ENCODE measurements at places on chromosomes 12 and 14.

GRCh38 chr14:93103392-93104080, 12.2 kb downstream of the ITPK1 start:
- no peaks in the 10 kb centered on the region for H3K36me3 ChIP-seq
- no peaks in the 10 kb centered on the region for H3K27me3 ChIP-seq
- no peaks in the 10 kb centered on the region for H3K4me1 ChIP-seq
- H3K27ac ChIP-seq = no peak overlapping the region
- no peak overlapping the region for H3K4me3 ChIP-seq
- DNase-seq = no peak

- no peak for DNase-seq
- no peaks in the 10 kb centered on the region for H3K27me3 ChIP-seq
- peaks cover 24% of the 10 kb centered on the region for H3K4me1 ChIP-seq
- H3K27ac ChIP-seq = no peak overlapping the region
- no peaks in the 10 kb centered on the region for H3K36me3 ChIP-seq
Measured at GRCh38 chr14:32226056-32226455, 23.0 kb upstream of the RNU6-8 start.

GRCh38 chr12:43022838-43023237, 433.3 kb upstream of the PRICKLE1 start:
- H3K27ac ChIP-seq = no peak overlapping the region
- no peaks in the 10 kb centered on the region for H3K27me3 ChIP-seq
- no peak overlapping the region for H3K4me3 ChIP-seq
- no peak for DNase-seq
- H3K36me3 ChIP-seq = no peaks in the 10 kb centered on the region

- no peaks in the 10 kb centered on the region for H3K36me3 ChIP-seq
- no peak for DNase-seq
- H3K4me3 ChIP-seq = no peak overlapping the region
- H3K27me3 ChIP-seq = no peaks in the 10 kb centered on the region
Measured at GRCh38 chr14:74506411-74506851, 12.9 kb downstream of the ISCA2 start.

- H3K27ac ChIP-seq = no peak overlapping the region
- DNase-seq = no peak
- H3K27me3 ChIP-seq = no peaks in the 10 kb centered on the region
- peaks cover 63% of the 10 kb centered on the region for H3K36me3 ChIP-seq
- H3K4me3 ChIP-seq = no peak overlapping the region
Measured at GRCh38 chr12:71452006-71452405, 12.4 kb downstream of the LGR5 start.

DNA sequence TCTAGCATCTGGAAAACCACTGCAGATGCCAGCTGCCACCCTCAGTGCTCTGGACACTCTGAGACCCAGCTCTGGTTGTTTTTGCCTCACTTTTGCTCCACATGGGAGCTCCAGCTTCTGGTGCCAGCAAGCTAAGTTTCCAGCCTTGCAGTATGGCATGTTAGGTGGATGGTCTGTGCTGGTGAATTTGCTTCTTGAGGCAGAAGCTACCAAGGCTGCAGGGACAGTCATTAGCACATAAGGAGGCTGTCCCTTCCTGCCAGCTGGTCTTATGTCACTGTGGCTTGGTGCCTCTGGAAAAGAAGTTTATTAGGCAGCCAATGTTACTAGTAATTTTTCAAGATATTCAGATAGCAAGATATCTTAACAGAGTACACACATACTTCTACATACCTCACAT, 64.2 kb upstream of the CSRP2 start:
- no peaks in the 10 kb centered on the region for H3K4me1 ChIP-seq
- no peak for DNase-seq
- no peaks in the 10 kb centered on the region for H3K27me3 ChIP-seq
- no peaks in the 10 kb centered on the region for H3K36me3 ChIP-seq

DNA sequence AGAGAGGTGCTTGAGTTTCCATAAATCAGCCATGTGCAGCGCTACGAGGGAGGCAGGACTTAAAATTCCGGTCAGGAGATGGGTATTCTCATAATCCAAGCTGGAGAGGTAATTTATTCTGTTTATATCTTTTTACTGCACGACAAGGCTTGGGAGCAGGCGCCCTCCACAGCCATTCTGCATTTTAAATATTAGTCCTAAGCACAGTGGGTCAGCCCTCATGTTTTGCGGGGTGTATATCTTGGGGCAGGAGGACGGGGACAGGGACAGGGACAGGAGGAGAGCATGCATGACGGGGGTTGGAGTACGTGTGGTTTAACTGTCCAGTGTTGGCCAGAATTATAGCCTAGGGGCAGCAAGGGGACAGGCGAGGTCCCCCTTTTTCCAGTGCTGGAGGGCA, 14.5 kb downstream of the LHX5 start:
- no peak overlapping the region for H3K4me3 ChIP-seq
- no peaks in the 10 kb centered on the region for H3K4me1 ChIP-seq

DNA sequence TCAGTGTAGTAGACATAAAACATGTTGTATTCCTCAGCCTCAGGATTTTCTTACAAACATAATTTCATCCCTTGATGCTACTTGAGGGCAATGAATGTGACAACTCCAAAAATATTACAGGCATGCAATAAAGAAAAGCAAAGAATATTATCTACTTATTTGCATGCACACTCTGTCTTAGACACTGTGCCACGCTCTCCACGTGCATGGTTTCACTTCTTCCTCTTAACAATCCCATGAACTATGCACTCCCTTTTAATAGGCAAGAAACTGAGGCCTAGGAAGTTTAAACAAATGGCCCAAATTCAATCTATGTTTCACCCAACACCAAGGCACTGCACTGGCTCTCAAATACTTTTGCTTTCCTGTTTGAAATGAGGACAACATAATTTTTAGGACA, 1.8 kb upstream of the PAH start:
- no peak overlapping the region for H3K27ac ChIP-seq
- H3K4me3 ChIP-seq = no peak overlapping the region
- no peaks in the 10 kb centered on the region for H3K36me3 ChIP-seq
- DNase-seq = no peak

DNA sequence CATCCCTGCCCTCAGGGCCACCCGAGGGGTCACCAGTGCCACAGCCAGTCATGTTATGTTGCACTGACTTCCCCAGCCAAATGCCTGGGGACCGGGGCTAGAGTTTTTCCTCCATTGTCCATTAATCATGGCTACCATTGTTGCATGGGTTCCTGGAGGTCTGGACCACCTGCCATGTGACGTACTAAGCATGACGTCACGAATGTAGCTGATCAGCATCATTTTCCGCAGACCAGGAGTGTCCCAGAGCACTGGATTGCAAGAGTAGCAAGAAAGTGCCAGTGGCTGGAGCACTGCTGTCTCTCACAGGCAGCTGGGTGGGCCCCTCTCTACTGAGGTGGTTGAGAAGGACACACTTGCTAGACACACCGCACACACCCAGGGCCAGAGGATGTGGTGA, 6.9 kb upstream of the C14orf180 start:
- DNase-seq = no peak
- no peaks in the 10 kb centered on the region for H3K27me3 ChIP-seq
- no peaks in the 10 kb centered on the region for H3K4me1 ChIP-seq
- H3K36me3 ChIP-seq = no peaks in the 10 kb centered on the region
- no peak overlapping the region for H3K4me3 ChIP-seq

GRCh38 chr12:95529693-95530225, 21.5 kb downstream of the USP44 start:
- no peaks in the 10 kb centered on the region for H3K4me1 ChIP-seq
- H3K4me3 ChIP-seq = no peak overlapping the region
- no peak overlapping the region for H3K27ac ChIP-seq
- H3K36me3 ChIP-seq = no peaks in the 10 kb centered on the region
- no peaks in the 10 kb centered on the region for H3K27me3 ChIP-seq

- H3K4me1 ChIP-seq = no peaks in the 10 kb centered on the region
- no peak overlapping the region for H3K27ac ChIP-seq
- peaks cover 53% of the 10 kb centered on the region for H3K36me3 ChIP-seq
- DNase-seq = no peak
Measured at GRCh38 chr12:27747111-27747820, 32.8 kb upstream of the KLHL42 start.

DNA sequence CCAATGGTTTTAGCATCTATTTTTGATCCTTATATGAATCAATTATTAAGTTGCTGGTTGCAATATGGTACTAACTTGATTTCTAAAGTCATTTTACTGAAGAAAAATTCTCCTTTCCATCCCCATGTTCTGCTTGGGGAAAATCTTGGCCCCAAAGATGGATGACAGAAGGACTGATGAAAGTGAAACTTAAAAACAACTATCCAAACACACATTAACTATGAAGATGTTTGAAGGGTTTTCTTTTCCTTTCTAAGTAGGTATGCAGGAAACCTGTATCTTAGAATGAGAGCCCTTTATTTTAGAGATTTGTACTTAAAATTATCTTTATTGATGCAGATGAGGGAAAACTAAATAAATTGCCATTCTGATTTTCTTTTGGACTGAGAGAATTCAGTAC, 5.9 kb downstream of the C12orf71 start:
- H3K4me1 ChIP-seq = peaks cover 3% of the 10 kb centered on the region
- no peak overlapping the region for H3K4me3 ChIP-seq
- H3K27ac ChIP-seq = no peak overlapping the region
- no peaks in the 10 kb centered on the region for H3K36me3 ChIP-seq
- H3K27me3 ChIP-seq = no peaks in the 10 kb centered on the region

DNA sequence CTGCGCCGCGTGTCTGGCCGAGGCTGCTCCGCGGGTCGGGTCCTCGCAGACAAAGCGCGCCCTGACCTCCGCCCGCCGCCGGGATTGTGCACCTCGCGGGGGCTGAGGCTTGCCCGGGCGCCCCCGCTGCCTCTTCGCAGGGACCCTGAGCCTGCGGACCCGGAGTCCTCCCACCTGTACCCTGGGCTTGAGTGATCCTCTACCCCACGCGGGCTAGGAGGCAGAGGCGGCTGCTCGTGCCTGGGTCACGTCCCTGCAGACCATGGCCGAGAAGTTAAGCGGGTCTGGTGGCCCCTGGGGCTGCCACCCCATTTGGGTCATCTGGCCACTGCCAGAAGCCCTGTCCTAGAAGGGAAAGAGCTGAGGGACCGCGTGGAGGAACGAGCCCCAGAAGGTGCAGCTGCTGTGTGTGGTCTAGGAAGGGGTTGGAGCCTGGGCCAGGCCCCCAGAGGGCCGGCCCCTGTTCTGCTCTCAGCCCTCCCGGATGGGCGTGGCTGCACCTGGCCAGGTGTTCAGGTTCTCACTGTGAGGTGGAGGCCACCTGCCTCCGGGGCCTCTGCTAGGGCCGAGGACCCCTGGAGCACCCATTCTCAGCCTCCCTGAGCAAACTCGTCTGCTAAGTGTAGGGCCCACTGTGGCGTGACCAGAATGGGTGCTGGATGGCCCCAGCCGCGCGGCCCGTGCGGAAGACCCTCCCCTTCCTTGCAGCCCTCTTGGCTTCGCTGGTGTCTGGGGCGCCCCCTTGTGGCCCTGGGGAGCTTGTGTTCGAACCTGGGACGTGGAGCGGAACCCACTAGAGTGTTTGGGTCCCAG, 49.6 kb downstream of the LRCOL1 start:
- H3K4me1 ChIP-seq = no peaks in the 10 kb centered on the region
- peak overlapping the region; percentile 66 for H3K27ac ChIP-seq
- peak overlapping the region; percentile 86 for H3K4me3 ChIP-seq
- peaks cover 6% of the 10 kb centered on the region for H3K27me3 ChIP-seq
- DNase-seq = peak; percentile 98
- H3K36me3 ChIP-seq = peaks cover 8% of the 10 kb centered on the region

All from endodermal cell (in vitro differentiated cells).